Thoracic aorta (tissue), 2 donors: ENCODE measurements at places on chromosomes 2 and 18. TPM values are rescaled to one million over a fixed set of nuclear protein-coding genes. Genes with fewer than 3 reads are reported as not detected.

- no peak for DNase-seq
These were observed 3.5 kb downstream of the MAP3K20 start for GRCh38 chr2:173079141-173079540.

DNA sequence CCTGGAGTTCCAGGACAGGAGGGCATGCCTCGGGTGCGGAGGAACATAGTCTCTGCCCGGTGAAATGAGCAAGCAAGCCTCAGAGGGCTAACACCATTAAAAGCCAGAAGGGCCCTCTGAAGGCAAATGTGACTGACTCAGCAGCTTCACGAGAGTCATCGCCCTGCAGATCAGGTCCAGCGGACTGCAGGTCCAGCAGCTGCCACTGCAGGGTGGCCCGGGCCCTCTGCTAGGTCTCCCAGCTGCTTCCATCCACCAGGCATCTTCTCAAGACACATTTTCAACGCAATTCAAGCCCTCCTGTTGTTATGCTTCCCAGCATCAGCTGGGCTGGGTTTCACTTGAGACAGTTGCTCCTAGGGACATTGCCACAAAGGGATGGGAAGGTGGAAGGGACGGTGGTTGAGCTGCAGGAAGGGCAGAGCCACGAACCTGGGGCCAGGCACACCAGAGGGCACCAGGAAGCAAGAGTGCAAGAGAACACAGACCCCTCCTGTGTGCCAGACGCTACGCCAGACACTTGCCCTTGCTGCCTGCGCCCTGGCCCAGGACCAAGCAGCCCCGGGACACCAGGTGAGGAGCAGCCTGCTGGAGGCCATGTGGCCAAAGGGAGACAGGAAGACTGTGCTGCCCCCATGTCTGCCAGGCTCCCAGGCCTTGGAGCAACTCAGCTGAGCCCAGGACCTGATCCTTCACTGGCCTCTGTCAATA is 173.0 kb downstream of the HDAC4 start:
- no peak for DNase-seq

DNA sequence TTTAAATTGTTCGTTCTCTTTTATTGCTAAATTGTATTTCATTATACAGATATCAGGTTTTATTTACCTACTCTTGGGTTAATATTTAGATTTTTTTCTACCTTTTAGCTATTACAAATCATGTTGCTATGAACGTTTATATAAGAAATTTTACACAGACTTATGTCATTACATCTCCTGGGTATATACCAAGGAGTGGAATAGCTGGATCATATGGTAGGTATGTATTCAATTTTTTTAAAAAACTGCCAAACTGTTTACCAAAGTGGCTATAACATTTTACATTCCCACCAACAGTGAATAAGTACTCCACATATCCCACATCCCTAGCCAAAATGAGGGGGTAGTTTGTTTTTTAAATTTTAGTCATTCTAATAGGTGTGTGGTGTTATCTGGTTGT is 32.3 kb upstream of the BAZ2B start:
- DNase-seq, result no peak

DNA sequence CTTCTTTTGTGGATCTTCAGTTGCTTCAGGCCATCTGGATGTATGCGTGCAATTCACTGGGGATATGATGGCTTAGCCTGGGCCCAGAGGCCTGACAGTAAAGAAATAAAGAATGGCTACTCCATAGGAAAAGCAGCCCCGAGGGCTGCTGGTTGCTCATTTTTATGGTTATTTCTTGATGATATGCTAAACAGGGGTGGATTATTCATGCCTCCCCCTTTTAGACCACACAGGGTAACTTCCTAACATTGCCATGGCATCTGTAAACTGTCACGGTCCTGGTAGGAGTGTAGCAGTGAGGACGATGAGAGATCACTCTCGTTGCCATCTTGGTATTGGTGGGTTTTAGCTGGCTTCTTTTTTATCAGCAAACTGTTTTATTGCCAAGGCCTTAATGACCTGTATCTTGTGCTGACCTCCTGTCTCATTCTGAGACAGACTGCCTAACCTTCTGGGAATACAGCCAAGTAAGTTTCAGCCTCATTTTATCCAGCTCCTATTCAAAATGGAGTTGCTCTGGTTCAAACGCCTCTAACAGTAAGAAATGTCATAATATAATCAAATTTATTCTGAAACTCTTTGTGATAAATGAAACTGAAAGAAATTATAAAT is 60.5 kb downstream of the DSEL start:
- no peak for DNase-seq

- DNase-seq, result no peak
These were observed 373.6 kb upstream of the TRIB2 start for GRCh38 chr2:12343141-12343540.

DNA sequence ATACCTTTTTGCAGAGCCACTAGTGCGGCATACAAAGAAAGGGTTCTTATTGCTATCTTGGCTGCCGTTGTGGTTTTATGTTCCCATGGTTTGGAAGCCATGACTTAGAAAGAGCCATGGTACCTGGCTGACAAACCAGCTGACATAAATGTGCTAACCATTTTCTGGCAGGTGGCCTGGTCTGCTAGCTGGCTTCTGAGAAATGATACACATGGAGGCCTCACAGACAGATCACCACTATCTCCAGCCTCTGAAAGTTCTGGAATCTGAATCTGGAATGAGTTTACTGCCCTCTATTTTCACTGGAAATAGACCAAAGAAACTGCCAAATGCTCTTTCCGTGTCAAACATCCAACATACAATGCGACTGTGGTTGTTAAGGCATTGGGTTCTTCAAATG is 123.7 kb downstream of the QPCT start:
- no peak for DNase-seq

Gene RBM45
- 18.3 TPM for total RNA-seq

Gene EGR4
- total RNA-seq, result not detected

Gene GATA6
- total RNA-seq, result 92.8 TPM

Gene POTEE
- total RNA-seq, result not detected

Gene ABCG5
- total RNA-seq, result not detected
